Peyer's patch (tissue), 4 donors: ENCODE measurements at places on chromosomes 1 and 21. TPM values are rescaled to one million over a fixed set of nuclear protein-coding genes. Genes with fewer than 3 reads are reported as not detected.

- H3K27me3 ChIP-seq, result no peaks in the 10 kb centered on the region
- H3K4me3 ChIP-seq, result no peak overlapping the region
- no peak for DNase-seq
- no peaks in the 10 kb centered on the region for H3K4me1 ChIP-seq
- H3K27ac ChIP-seq, result peak overlapping the region; percentile 70
Observed at GRCh38 chr1:183235503-183235902, 49.4 kb downstream of the LAMC2 start.

GRCh38 chr1:21291184-21291583, 921 bp upstream of the ECE1 start:
- no peak for DNase-seq
- H3K36me3 ChIP-seq, result no peaks in the 10 kb centered on the region
- H3K27ac ChIP-seq, result peak overlapping the region; percentile 81
- peaks cover 23% of the 10 kb centered on the region for H3K4me1 ChIP-seq

GRCh38 chr1:66300280-66300971, 233.5 kb upstream of the SGIP1 start:
- no peaks in the 10 kb centered on the region for H3K36me3 ChIP-seq
- H3K27me3 ChIP-seq, result no peaks in the 10 kb centered on the region
- H3K4me1 ChIP-seq, result no peaks in the 10 kb centered on the region

Gene SLC50A1
- total RNA-seq, result 44.1 TPM
